ENCODE measurements at places on chromosomes 3 and 15. TPM values are rescaled to one million over a fixed set of nuclear protein-coding genes. Genes with fewer than 3 reads are reported as not detected.

- H3K4me3 ChIP-seq: no peak overlapping the region
- H3K27ac ChIP-seq: no peak overlapping the region
- peaks cover 26% of the 10 kb centered on the region for H3K36me3 ChIP-seq
- peaks cover 3% of the 10 kb centered on the region for H3K4me1 ChIP-seq
- H3K27me3 ChIP-seq: no peaks in the 10 kb centered on the region
- no peak for DNase-seq
Observed at GRCh38 chr3:16406579-16406978, 106.9 kb downstream of the RFTN1 start.

- no peak overlapping the region for H3K4me3 ChIP-seq
- DNase-seq: no peak
- no peak overlapping the region for H3K27ac ChIP-seq
- no peaks in the 10 kb centered on the region for H3K4me1 ChIP-seq
- H3K27me3 ChIP-seq: no peaks in the 10 kb centered on the region
Observed at GRCh38 chr15:50380089-50380488, 25.1 kb upstream of the GABPB1 start.

DNA sequence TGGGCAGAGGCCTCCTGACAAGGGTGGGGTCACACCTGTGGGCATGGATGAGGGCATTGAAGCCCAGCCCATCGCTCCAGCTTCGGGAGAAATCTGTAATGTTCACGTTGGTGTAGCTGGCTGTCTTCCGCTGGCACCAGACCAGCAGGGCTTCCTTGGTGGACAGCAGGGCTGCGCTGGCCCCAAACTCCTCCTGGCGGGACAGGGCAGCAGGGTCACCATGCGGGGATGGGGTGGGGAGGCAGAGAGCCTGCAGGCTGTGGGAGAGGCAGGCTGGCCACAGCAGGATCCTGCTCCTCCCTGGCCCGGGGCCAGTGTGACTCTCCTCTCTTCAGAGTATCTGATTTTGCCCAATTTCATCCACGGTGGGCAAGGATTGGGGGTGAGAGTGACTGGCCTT, 6.0 kb downstream of the SPTBN5 start:
- no peaks in the 10 kb centered on the region for H3K36me3 ChIP-seq
- no peak overlapping the region for H3K4me3 ChIP-seq
- H3K4me1 ChIP-seq: peaks cover 31% of the 10 kb centered on the region
- H3K27ac ChIP-seq: no peak overlapping the region

DNA sequence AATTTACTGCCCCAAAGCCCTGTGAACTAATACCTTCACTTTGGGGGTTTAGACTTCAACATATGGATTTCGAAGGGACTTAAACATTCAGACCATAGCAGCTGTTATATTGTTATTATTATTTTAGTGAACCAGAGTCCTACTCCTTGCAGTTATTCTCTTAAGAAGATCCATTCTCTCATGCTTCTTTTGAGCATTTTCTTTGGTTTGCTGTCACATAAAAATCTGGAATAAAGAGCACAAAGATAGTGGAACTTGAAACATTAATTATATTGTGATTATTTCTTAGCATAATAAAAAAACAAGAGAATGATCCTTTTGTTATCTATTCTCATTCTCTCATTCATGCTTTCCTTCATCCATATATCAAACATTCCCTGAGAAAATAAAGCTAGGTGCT, 166.4 kb upstream of the GBE1 start:
- DNase-seq: no peak
- no peaks in the 10 kb centered on the region for H3K36me3 ChIP-seq
- no peak overlapping the region for H3K4me3 ChIP-seq
- H3K27me3 ChIP-seq: no peaks in the 10 kb centered on the region
- H3K4me1 ChIP-seq: no peaks in the 10 kb centered on the region

ZBTB11 gene
- total RNA-seq: 83.5 TPM

GHSR gene
- 0.63 TPM for total RNA-seq

- no peaks in the 10 kb centered on the region for H3K4me1 ChIP-seq
- no peak for DNase-seq
- no peaks in the 10 kb centered on the region for H3K36me3 ChIP-seq
Observed at GRCh38 chr3:146125951-146126350, 35.0 kb downstream of the PLOD2 start.

CYP8B1 gene
- not detected for total RNA-seq

CDCP1 gene
- total RNA-seq: 0.48 TPM

DNA sequence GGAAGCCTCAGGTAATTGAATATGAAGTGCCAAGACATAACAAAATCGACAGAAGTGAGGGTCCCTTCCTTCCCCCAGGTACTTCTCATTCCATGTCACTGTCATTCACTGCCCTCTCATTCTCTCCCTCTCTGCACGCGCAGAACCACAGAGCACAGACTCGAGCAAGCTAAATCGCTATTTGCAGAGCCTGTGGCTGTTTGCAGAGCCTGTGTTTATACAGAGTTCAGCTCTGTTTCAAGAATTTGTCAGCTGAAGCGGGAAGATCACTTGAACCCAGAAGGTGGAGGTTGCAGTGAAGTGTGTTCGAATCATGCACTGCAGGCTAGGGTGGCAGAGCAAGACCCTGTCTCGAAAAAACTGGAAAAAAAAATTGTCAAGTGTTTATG, 2.5 kb downstream of the VILL start:
- H3K36me3 ChIP-seq: no peaks in the 10 kb centered on the region
- H3K4me1 ChIP-seq: peaks cover 31% of the 10 kb centered on the region
- no peak overlapping the region for H3K4me3 ChIP-seq
- DNase-seq: no peak
- H3K27me3 ChIP-seq: no peaks in the 10 kb centered on the region

DNA sequence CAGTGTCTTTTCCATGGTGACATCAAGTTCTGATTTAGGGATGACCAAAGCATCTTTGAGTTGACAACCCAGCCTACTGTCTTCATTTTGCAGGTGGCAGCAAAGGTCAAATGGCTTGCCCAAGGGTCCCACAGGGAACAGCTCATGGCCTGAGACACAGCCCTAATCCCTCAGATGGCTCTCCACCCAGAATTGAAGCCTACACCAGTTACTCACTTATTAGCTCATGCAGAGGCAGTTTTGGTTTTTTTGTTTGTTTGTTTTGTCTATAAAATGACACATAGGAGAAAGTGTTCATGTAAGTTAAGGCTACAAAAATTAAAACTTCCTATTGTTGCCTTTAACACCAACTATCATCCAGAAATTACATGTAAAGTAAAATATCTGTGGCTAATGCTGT, 167.9 kb downstream of the OSBPL10 start:
- no peak overlapping the region for H3K27ac ChIP-seq
- no peak for DNase-seq
- H3K4me3 ChIP-seq: no peak overlapping the region
- H3K27me3 ChIP-seq: no peaks in the 10 kb centered on the region
- no peaks in the 10 kb centered on the region for H3K36me3 ChIP-seq

GRCh38 chr15:41507820-41508290, 5.8 kb downstream of the LTK start:
- no peak overlapping the region for H3K4me3 ChIP-seq
- no peaks in the 10 kb centered on the region for H3K36me3 ChIP-seq
- DNase-seq: no peak
- peaks cover 13% of the 10 kb centered on the region for H3K27me3 ChIP-seq
- peaks cover 23% of the 10 kb centered on the region for H3K4me1 ChIP-seq

DNA sequence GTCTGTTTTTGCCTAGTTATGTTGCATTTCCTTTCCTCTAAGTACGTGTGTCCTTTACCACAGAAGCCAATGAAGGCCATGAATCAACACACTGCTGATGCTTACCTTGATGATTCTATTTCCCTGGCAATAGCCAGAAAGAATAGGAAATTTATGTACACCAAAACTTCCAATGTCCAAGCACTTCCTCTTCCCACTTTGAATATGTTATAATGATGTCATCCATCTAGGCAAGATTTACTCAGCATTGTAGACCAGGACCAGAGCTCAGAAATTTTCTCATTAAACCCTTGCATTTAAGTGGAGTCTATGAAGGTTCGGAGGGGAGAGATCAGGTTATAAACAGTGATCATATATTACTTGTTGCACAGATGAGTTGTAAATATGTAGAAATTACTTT, 126.0 kb downstream of the THRB start:
- no peaks in the 10 kb centered on the region for H3K36me3 ChIP-seq
- no peaks in the 10 kb centered on the region for H3K27me3 ChIP-seq
- no peak overlapping the region for H3K27ac ChIP-seq
- H3K4me1 ChIP-seq: no peaks in the 10 kb centered on the region

- peaks cover 3% of the 10 kb centered on the region for H3K4me1 ChIP-seq
- no peak overlapping the region for H3K27ac ChIP-seq
- no peaks in the 10 kb centered on the region for H3K27me3 ChIP-seq
- no peaks in the 10 kb centered on the region for H3K36me3 ChIP-seq
- DNase-seq: no peak
Observed at GRCh38 chr3:141881702-141882101, 5.3 kb downstream of the ATP1B3 start.

DLG1 gene
- total RNA-seq: 91.8 TPM

DNA sequence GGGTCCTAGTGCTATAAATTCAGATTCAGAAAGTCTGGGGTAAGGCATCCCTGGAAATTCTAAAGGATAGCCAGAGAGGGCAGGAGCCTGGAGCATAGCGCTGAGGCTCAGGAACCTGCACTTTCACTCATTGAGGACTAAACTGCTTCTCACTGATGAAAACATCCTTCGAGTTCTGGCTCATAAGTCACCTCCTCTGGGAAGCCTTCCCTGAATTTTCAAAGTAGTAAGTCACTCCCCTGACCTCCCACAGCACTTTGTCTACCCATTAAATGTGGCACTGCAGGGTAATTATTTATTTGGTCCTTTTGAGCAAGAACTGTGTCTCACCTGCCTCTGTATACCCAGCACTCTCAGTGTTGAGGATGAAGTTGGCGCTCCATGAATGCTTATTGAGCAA, 30.9 kb downstream of the HRH1 start:
- no peak overlapping the region for H3K27ac ChIP-seq
- no peak overlapping the region for H3K4me3 ChIP-seq
- H3K4me1 ChIP-seq: no peaks in the 10 kb centered on the region

DNA sequence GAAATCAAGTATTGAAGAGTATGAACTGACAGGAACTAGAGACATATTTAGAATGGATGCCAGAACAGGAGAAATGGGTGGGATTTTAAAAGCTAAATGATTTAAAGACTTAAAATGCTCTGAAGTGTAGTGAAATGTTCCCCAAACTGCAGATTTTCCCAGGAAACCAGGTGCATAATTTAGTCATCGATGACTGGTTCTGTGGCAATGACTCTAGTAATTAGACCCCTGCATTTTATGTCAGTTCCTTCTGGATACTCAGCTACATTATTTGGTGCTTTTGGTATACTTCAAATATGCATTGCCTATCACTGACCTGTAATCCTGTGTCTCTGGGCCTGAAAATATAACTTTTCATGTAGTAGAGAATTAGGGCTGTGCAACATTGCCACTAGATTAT, 16.8 kb downstream of the AGTR1 start:
- H3K4me1 ChIP-seq: no peaks in the 10 kb centered on the region
- no peaks in the 10 kb centered on the region for H3K27me3 ChIP-seq
- H3K36me3 ChIP-seq: no peaks in the 10 kb centered on the region
- no peak overlapping the region for H3K4me3 ChIP-seq

DNA sequence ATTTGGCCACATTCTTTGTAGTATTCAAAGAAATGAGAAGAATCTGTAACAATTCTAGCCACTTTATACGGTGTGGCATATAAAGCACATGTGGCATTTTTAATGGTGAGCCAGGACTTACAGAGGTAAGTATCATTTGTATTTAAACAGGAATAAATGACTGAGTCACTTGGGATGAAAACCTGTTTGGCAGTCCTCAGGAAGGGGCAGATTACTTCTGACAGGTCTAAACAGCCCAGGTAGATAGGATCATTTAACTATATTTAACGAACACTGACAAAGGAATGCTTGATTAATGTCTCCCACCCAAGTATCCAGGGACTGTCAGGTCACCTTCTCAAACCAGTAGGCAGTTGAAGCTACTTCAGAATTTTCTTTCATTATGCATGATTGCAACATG, 241.5 kb upstream of the SATB1 start:
- H3K4me1 ChIP-seq: no peaks in the 10 kb centered on the region
- H3K36me3 ChIP-seq: no peaks in the 10 kb centered on the region
- H3K27me3 ChIP-seq: no peaks in the 10 kb centered on the region
- DNase-seq: no peak
- no peak overlapping the region for H3K4me3 ChIP-seq

DNA sequence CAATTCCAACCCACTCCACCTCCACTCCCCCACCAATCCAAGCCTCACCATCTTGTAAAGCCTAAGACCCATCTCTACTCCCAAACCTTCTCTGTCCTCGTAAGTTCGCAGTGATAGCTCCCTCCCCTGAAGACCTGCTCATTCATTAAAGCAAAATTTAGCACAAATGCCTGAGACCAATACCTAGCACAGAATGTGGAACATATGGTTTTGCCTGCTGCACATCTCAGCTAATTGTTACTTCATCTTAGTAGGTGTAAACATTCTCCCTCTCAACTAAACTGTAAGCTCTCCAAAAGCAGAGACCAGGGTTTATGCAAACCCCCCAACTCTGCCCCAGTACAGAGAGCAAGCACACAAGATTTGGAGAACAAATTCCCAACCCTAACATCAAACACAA, 20.5 kb downstream of the DCLK3 start:
- no peak for DNase-seq
- H3K27me3 ChIP-seq: no peaks in the 10 kb centered on the region
- no peaks in the 10 kb centered on the region for H3K36me3 ChIP-seq
- no peaks in the 10 kb centered on the region for H3K4me1 ChIP-seq
- H3K4me3 ChIP-seq: no peak overlapping the region
- H3K27ac ChIP-seq: no peak overlapping the region

OR5K2 gene
- not detected for total RNA-seq

GRCh38 chr3:36494461-36495109, 114.3 kb downstream of the STAC start:
- H3K27me3 ChIP-seq: no peaks in the 10 kb centered on the region
- H3K4me1 ChIP-seq: no peaks in the 10 kb centered on the region
- no peak overlapping the region for H3K4me3 ChIP-seq
- H3K27ac ChIP-seq: no peak overlapping the region
- no peak for DNase-seq

DNA sequence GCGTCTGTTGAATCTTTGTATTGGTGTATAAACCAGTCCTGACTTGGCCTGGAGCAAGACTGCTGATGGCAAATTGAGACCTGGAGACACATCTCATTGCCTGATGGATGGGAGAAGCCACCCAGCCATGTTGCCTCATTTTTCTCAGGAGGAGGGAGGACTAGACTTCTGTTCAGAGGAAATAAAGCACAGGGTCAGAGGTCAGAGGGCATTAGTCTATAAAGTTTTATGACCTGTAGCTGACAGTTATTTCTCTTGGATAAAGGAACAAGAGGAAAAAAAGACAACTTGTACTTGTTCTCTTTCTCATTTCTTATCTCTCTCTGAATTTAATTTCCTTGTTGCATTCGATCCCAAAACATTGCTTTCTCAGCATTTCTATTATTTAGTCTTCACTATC, 775.9 kb downstream of the SQOR start:
- no peaks in the 10 kb centered on the region for H3K36me3 ChIP-seq
- H3K4me1 ChIP-seq: no peaks in the 10 kb centered on the region
- H3K27me3 ChIP-seq: no peaks in the 10 kb centered on the region
- H3K27ac ChIP-seq: no peak overlapping the region

SCG3 gene
- not detected for total RNA-seq

LDHAL6B gene
- total RNA-seq: not detected
